HCT116 (cell line): ENCODE measurements at places on chromosomes 2 and 18.

DNA sequence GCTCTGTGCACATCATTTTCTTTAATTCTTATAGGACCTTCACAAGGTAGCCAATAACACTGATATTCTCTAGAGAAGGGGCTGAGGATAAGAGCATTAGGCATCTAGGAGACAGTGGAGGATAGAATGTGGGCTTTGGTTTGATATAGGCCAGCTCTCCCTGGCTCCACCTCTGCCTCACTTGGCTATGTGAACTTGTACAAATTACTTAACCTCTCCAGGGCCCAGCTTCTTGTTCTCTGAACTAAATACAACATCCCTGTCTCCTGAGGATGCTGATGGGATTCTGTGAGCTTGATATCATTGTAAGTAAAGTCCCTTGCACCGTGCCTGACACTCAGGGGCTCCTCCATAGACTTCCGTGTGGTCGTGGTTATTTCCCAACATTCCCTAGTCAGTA, 87.3 kb downstream of the ACOXL start:
- no peak for DNase-seq

DNA sequence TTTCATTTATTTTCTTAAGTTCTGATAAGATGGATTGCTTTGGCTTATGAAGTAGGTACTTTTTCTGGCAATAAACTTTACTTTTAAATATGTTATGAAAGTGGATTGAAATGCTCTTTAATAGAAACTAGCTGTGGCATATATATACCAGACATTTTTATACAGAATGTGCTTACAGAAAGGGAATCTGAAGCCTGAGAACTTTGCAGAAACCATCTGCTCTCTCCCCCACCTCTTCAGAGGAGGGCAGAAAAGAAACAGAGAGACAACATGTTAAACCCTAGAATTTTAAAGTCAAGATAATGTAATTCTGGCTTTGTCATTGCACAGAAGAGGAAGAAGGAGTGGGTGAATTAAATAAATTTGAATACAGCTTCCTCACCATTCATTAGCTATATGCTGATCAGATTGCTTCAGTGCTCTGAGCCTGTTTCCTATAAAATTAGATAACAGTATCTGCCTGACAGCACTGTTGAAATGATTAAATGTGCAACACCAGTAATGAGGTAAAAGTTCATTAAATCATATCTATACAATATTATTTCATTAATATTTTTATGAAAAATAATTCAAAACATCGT, 247.3 kb downstream of the CNTNAP5 start:
- no peak for DNase-seq

DNA sequence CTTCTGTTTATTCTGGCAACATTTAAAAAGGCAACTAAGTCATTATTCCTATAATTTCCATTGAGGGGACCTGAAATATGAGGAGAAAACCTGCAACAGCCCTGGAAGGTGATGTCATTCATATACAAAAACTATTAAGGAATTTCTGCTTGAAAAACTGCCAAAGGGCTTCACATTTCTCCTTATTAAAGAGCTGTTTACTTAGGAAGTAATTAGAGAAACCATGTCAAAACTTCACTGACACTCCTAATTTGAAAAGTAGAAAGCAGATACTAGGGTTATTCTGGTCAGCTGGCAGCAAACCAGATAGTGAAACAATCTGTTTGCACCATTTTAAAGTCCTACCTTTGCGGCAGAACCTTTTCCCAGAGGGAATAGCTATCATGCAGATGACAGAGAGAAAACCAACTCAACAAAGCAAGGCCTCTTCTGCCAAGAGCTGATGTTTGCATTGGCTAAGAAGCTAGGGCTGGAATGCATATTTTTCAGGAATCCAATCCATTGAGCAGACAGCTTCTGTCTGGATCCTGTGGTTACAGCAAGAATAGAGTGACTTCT, 592.2 kb upstream of the SYT4 start:
- no peak for DNase-seq

- no peak for DNase-seq
These were observed 46.7 kb upstream of the ZNF804A start for GRCh38 chr2:184551626-184552025.

GRCh38 chr2:34474646-34475045, 875.5 kb upstream of the FAM98A start:
- DNase-seq, result no peak
